Activated T-helper 1 cell treated with Interleukin-2 at 50 U/mL for 16 hours (primary cell): ENCODE measurements at places on chromosomes 16 and 17.

DNA sequence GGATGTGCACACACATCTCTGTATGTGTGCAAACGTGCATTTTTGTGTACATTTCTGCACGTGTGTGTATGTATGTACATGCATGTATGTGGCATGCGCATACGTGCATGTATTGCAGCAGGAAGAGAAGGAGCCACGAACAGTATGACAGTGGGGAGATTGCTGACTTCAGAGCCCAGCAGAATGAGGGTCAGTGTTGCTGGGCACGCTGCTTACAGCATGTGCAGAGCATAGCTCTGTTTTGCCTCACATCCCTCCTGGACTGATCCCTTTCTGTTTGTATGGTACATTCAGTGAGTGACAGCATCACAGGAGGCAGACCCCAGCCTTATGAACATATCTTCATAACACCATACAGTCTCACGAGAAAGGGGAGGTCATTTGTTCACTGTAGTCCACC lies 934.0 kb upstream of the EEF2KMT start:
- no peak for DNase-seq

DNA sequence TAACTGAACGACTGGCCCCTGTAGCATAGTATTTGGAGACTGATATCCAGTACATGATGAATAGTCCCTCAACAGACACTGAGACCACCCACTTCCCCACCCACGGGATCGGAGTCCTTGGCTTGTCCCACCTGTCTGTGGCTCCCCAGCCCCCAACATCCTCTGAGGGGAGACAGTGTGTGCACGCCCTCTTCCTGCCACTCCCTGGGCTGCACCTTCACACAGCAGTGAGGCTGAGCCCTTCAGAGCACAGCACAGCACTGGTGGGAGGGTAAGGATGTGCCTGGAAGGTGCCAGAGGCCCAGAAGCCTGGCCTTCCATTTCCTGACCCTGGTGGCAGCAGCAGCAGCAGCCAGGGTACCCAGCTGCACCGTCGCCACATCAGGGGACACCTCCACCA lies 11.0 kb downstream of the DNASE1 start:
- peak; percentile 7 for DNase-seq

DNA sequence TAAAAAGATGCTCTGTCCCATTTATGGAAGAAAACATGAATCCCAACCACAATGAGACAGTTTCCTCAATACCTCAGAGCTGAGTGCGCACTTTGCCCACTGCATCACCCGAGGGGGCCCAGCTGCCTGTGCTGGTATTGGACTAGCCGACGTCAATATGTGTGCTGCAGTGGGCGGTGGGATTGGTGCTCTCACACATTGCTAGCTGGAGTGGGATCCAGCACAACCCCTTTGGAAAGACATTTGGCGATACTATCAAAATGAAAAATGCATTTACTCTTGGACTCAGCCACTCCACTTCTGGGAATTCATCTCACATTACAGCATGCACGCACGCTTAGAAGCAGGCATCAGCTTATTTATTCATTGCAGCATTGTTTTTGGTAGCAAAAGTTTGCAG lies 289.2 kb upstream of the FOXF1 start:
- no peak for DNase-seq

DNA sequence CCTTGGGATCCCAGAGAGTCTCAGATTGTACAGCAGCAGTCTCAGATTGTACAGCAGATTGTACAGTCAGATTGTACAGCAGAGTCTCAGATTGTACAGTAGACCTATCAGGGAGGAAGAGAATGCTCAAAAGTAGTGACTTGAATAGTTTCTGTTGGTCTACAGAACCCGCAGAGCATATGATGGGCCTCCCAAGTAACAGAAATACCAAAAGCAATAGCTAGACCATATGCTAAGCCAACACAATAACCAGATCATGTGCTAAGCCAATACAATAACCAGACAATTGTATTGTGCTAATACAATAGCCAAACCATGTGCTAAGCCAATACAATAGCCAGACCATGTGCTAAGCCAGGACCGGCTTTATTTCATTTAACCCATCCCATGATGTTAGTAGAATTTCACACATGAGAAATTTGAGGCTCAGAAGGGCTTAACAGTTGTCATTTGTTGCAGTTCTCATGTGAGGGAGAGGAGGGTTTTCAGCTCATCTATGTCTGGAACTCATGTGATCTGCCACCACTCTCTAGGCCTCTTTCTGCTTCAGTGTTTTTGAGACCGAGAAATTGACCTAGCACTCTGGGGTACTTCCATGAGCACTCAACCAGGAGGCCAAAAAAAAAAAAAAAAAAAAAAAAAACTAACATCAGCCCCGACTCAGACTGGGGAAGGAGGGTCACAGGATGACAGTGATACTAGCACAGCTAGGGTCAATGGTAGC lies 144.0 kb downstream of the SOX9 start:
- DNase-seq, result no peak

DNA sequence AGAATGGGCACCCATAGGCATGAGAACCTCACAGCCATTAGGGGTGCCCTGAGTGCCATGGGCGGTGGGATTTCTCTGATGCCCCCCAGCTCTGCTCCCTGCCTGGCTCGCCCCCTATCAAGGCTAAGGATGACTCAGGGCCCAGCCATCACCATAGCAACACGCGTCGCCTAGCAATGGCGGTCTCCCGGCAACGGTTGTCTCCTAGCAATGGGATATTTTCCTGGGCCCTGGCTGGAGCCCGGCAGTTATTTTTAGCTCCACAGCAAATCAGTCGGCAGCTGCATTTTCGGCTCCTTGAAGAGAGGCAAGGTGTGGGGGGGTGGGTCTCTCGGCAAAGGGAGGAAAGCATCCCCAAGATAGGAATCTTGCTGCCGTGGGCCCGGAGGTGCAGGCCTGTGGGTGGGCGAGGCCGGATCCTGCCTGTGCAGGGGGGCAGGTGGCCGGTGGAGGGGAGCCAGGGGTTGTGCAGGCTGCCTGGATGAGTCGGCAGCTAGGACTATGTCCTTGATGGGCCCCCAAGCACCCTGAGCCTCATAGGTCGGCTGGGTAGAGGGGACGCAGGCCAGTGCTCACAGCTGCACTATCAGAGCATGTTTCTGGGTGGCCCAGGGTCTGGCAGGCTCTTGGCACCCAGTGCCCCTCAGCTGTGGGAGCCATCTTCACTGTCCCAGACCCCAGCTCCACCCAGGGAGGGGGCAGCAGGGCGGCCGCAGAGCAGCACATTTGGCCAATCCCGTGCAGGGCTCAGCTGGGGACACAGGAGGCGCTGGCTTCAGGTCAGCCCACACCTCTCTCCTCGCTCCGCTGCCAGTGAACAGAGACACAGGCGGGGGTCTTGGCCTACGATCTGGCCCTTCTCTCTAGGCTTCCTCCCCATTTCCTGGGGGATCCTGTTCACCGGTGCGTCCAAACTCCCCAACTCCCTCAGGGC lies 4.2 kb upstream of the FBXL16 start:
- no peak for DNase-seq

DNA sequence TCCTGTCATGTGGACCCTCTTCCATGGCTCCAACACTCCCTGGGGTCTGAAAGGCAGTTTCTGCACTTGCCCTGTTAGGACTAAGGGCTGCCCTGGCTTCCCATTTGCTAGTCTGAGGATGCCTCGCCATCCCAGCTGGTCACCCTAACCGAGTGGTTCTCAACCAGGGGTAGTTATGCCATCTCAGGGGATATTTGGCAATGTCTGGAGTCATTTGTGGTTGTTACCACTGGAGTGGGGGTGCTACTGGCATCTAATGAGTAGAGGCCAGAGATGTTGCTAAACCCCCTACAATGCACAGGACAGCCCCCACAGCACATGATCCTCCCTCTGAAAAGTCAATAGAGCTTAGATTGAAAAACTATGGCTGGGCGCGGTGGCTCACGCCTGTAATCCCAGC lies 26.9 kb upstream of the CDH1 start:
- no peak for DNase-seq

GRCh38 chr16:31365131-31365865 lies 10.3 kb downstream of the ITGAX start:
- DNase-seq, result no peak

- no peak for DNase-seq
Observed at GRCh38 chr16:79380995-79381602, 219.4 kb downstream of the MAF start.

- no peak for DNase-seq
Observed at GRCh38 chr16:4623593-4623992, 1.0 kb upstream of the MGRN1 start.

DNA sequence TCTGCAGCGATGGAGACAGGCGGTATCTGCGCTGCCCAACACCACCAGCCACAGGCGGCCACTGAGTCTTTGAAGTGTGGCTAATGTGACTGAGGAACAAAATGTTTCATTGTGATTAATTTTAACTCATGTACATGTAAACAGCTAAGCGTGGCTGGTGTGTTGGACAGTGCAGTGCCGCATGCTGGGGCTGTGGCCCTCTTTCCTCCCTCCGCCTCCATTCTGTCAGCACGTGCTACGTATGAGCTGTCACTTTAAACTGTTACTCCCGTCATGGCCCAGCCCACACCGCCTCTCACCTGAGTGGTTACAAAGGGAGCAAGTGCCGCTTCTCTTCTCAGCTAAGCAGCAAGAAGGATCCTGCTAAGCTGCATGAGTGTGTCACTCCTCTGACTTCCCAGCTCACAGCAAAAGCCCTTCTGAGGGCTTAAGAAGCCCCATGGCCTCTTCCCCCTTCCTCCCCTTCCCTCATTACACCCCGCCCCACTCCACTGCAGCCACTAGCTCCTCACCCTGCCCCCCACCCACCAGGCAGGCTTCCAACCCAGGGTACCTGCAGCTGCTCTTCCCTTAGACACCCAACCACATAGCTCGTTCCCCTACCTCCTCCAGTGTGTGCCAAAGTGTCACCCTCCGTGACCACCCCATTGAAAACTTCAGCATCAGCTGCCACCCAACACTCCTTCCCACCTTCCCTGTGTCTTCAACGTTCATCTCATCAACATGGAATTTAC lies 15.0 kb downstream of the HASPIN start:
- DNase-seq, result no peak

DNA sequence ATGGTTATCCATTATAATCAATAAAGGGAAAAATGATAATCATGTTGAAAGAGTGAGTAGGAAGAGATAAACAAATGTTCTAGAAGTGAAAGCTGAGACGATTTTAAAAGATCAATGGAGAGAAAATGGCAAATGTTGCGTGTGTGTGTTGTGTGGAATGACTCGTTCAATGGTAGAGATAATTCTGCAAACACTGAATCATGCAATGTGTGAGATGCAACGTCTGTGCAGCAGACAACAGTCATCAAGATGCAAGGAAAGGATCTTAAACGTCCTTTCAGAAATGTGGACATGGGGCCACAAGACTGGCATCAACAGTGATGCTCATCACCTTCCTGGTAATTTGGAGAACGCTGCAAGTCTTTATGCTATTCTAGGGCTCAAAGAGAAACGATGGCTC lies 124.4 kb downstream of the CDYL2 start:
- DNase-seq, result no peak

DNA sequence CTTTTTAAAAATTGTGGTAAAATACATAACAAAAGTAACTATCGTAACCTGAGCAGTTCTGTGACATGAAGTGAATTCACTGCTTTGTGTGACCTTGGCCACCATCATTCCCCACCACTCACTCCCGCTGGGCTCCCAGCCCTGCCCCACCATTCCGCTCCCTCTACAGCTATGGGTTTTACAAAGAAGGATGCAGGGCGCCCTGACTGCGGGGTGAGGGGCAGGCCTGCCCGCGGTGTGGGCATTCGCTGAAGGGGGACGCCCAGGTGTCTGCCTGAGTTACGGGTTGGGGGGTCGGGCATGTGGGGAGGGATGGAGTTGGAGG lies at the start of gene CEMP1:
Gene CEMP1, minus strand, starts transcription at position 38 of the 325 bp plus-strand sequence. CDS start 335 bp downstream, outside the sequence.
- no peak for DNase-seq

DNA sequence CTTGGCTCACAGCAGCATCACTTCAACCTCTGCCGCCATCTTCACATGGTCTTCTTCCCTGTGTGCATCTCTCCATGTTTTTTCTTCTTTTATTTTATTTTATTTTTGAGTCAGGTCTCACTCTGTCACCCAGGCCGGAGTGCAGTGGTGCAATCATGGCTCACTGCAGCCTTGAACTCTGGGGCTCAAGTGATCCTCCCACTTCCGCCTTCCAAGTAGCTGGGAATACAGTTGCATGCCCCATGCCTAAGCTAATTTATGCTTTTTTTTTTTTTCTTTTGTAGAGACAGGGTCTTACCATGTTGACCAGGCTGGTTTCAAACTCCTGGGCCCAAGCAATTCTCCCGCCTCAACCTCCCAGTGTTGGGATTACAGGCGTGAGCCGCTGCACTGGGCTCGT lies 1.9 kb downstream of the NUDT7 start:
- DNase-seq, result no peak

- no peak for DNase-seq
Observed at GRCh38 chr16:61797296-61797795, 238.9 kb downstream of the CDH8 start.

DNA sequence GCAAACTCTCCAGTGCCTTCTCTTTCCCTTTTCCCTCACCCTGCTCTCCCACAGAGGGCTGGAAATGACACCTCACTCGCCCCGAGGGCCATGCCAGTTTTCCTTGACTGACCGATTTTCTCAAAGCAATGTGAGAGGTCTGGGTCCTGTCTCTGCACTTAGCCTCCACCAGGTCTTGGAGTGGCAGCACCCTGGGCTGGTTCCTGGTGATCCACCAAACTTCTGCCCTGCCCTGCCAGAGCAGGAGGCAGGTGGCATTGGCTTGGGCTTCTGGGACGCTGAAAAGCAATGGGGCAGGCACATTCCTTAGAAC lies 97.5 kb downstream of the RAB11FIP4 start:
- DNase-seq, result no peak

DNA sequence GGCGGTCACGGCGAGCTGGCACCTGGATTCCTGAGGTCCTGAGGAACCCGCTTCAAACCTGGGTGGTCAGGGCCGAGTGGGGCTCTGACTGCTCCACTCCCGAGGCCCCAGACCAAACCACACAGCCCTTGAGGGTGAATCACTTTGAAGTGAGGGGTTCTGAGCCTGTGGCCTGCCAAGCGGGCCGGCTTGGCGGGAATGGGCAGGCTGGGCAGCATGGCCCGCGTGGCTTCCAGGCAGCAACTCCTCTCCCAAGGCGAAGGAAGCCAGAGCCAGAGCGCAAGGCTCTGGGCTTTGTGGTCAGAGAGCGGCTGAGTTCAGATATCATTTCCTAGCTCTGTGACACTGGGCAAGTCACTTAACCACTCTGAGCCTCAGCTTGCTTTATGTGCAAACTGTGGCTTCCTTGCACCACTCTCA lies 42.7 kb downstream of the CMIP start:
- DNase-seq, result no peak

- DNase-seq, result no peak
Observed at GRCh38 chr16:22386976-22387375, 12.6 kb upstream of the CDR2 start.

- DNase-seq, result no peak
Observed at GRCh38 chr17:48330421-48330820, 99.6 kb downstream of the SKAP1 start.
